Sciatic nerve (tissue), 2 donors: ENCODE measurements at places on chromosomes 7 and 10.

GRCh38 chr10:22476601-22477321, 131.5 kb downstream of the SPAG6 start:
- no peak for DNase-seq

- DNase-seq: no peak
These were observed 25.8 kb upstream of the AMPH start for GRCh38 chr7:38656968-38657367.

- no peak for DNase-seq
These were observed 273.9 kb downstream of the RPS24 start for GRCh38 chr10:78307576-78307975.

DNA sequence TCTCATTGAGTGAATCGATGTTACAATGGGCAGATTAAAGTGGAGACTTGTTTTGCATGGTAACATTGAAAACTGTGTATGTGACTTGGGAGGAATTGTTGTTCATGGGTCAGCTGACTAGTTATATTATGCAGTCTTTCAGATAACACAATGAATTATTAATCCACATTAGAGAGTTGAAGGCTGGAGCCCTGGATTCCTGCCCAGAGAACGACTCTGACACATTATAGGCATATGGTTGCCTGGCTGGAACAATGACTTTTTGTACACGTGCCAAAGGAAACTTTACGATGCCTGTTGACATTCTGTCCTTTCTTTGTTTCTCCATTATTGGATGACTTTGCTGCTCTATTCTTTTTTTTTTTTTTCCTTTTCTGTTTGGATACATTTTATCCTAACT, 52.3 kb upstream of the TMEM229A start:
- DNase-seq: no peak

DNA sequence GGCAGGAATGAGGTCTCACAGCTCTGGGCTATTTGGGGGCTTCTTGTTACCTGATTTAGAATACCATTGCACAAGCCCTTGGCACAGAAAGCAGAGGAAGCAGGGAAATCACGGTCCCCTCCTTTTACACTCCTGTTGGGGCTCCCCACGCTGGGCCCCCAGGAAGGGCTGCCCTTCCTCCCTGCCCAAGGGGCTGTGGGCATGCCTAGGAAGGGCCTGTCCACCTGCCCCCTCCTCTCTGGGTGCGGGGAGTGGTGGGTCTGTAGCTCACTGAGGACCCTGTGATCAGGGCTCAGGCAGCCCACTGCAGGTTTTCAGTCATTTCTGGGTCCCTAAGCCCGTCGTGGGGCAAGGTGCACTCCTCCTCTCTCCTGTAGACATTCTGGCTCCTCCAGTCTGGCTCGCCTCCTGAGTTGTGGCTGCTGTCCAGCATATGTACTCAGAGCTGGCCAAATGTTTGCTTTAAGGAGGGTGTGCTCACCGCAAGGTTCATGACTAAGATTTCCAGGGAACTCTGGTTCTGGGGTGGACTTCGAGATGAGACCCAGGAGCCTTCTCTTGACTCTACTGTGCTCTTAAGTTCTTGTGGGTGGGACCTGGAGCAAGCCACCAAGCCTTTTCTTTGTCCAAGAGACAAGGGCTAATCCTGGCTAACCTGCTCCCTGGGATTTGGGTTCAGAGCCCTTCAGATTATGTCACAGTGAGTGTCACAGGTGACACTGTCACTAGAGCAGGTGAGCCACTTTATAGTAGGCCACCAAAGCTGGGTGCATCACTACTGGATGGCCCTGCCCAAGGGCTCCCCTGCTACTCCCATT, 56.0 kb downstream of the TACR2 start:
- peak; percentile 72 for DNase-seq

DNA sequence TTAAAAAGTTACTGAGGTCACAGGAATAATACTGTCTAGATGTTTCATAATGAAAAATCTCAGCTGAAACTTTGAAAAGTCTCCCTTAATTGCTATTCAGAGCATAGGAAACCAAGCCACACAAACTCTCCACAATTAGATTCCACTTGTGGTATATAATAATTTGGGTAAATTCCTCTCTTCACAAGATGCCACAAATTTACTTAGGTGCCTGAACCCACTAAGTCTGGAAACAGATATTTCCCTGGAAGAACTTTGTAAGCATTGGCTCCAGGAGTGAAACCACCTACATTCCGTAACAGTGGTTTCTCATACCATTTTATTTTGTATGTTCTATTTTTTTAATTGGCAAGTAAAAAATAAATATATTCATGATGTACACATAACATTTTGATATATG, 493.4 kb downstream of the SEMA3D start:
- DNase-seq: no peak

- DNase-seq: no peak
These were observed 118.8 kb downstream of the IQUB start for GRCh38 chr7:123415625-123416024.

DNA sequence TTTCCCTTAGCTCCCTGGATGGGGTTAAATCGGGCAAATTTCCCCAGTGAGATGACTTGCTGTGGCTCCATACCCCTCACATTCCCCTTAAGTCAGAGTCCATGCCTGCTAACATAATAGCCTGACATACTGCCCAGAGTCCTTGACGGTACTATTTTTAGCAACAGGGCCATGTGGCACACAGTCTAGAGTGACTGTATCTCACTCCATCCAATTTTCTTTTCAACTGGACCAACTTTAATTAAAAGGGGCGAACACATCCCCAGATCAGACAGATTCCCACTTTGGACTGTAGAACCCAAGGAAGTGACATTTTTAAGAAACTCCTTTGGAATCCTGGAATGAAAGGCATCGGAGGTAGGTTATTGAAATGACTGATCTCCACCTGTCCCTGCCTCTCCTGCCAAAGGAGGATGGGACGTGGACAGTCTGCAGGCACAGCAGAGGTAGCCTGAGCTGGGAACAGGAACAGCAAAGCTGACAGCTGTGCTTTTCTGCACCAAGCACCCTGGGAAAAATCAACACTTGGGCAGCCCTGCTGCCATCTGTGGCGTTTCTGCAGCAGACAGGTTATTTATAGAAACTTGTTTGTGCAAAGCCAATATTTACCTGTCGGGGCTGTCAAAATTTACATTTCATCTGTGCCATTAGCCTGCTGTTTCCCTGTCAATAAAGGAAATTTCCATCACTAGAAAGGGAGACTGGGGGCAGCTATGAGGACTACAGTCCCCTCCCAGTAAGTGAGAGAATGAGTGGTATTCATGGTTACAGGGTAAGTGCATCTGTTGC, 221.5 kb upstream of the AOAH start:
- no peak for DNase-seq
